Adrenal gland (tissue), 19 donors: ENCODE measurements at places on chromosomes 4 and X. TPM values are rescaled to one million over a fixed set of nuclear protein-coding genes. Genes with fewer than 3 reads are reported as not detected.

- no peaks in the 10 kb centered on the region for H3K27me3 ChIP-seq
- H3K36me3 ChIP-seq = no peaks in the 10 kb centered on the region
- DNase-seq = no peak
- no peak overlapping the region for H3K27ac ChIP-seq
Measured at GRCh38 chr4:106803083-106803482, 233.0 kb downstream of the DKK2 start.

PPP2R2C gene
- total RNA-seq = not detected

ZNF674 gene
- 3.7 TPM for total RNA-seq

SAT1 gene
- 531 TPM for total RNA-seq
